Stimulated activated CD4-positive, alpha-beta T cell treated with anti-CD3 and anti-CD28 coated beads, Interleukin-12 subunit alpha, Interleukin-12 subunit beta, amount 100 ng/mL, for 4 hours (primary cell): ENCODE measurements at places on chromosomes 5 and 9.

- DNase-seq = peak; percentile 25
These were observed 942 bp downstream of the PHF2 start for GRCh38 chr9:93577078-93577974.

GRCh38 chr9:113543982-113544303 is 80.4 kb downstream of the RGS3 start:
- DNase-seq = no peak

GRCh38 chr5:111278858-111279504 is 54.8 kb downstream of the CAMK4 start:
- peak; percentile 89 for DNase-seq

DNA sequence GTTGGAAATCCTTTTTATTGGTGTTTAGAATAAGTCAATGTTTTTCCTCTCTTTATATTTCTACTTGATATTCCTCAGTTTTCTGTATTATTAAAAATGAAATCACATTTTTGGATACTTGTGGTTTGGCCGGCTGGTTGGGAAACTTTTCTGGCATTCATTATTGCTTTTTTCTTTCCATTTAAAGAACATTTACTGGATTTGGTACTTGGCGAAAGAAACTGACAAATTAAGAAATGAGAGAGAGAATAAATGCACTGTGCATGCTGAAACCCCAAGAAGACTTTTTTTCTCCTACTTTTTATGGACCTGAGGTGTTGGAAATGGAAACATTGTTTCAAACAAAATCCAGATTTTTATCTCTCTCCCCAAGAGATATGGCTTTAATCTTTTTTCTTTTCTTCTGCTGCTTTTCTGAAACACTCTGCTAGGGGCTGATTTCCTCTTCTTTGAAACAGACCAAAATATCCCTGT is 128.4 kb downstream of the SNX18 start:
- no peak for DNase-seq

- DNase-seq = no peak
These were observed 129.4 kb downstream of the OLFM1 start for GRCh38 chr9:135216791-135217441.

DNA sequence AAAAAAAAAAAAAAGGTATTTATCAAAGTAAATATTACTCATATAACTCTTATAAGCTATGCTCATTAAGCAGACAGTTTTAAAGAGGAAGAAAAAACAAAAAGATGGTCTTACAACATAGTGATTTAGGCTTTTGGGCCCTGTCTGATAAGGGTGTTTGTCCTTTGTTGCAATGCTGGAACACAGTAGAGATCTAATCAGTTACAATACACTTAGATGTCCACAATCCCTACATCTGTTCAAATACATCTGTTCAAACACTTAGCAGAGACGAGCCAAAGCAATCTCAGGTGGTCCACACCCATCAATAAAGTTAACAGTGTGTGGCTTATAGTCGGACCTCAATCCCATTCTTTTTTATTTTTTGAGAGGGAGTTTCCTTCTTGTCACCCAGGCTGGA is 11.0 kb downstream of the PRXL2C start:
- DNase-seq = no peak

GRCh38 chr5:138783976-138784375 is 30.8 kb downstream of the CTNNA1 start:
- no peak for DNase-seq

DNA sequence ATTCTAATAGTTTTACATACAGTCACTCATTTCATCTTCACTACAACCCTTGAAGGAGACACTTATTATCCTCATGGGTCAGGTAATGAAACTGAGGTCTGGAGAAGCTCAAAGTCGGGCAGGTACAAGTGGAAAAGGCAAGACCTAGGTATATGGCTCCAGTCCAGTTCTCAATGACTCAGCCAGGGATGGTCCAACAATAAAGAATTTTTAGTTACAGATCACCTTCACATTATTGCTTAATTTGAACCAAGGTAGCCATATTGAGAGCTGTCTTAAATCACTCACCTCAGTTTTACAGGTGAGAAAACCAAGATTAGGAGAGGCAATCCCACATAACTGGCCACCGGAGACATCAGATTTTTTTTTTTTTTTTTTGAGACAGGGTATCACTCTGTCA is 55.4 kb downstream of the PTPN3 start:
- no peak for DNase-seq

- no peak for DNase-seq
These were observed 39.7 kb upstream of the PPP1R26 start for GRCh38 chr9:135439916-135440315.

DNA sequence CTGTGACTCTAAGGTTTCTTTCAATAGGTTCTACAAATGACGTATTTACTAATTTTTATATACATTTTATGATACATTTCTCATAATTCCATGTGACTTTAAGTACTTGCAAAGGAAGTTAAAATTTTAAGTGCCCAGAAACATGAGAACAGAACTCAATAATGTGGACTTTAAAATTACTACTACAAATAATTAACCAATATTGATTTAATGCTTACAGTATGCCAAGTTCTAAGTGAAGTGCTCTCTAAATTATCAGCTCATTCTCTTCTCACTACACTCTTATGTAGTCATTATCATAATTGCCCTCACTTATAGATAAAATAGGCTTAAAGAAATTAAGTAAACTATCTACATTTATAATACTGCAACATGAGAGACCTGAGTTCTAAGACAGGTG is 1690.7 kb upstream of the CDH9 start:
- DNase-seq = no peak

DNA sequence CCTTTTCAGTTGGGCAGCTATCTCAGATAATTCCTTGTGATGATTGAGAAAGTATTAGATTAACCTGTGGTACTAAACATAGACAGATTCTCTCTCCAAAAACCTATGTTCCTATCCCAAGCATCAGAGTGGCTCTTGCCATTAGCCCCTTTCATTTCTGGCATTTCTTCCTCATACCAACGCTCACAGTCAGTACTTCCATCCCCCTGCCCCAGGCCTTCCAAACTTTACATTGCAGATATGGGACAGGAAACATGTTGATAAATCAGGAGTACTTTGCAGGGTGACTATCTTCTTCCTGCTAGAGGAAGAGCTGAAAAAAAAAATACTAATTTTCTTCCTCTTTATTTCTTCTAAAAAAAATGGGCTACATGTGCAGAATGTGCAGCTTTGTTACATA is 442.6 kb upstream of the RGMB start:
- DNase-seq = no peak

- DNase-seq = no peak
These were observed 16.2 kb downstream of the PRKAA1 start for GRCh38 chr5:40781843-40782409.

DNA sequence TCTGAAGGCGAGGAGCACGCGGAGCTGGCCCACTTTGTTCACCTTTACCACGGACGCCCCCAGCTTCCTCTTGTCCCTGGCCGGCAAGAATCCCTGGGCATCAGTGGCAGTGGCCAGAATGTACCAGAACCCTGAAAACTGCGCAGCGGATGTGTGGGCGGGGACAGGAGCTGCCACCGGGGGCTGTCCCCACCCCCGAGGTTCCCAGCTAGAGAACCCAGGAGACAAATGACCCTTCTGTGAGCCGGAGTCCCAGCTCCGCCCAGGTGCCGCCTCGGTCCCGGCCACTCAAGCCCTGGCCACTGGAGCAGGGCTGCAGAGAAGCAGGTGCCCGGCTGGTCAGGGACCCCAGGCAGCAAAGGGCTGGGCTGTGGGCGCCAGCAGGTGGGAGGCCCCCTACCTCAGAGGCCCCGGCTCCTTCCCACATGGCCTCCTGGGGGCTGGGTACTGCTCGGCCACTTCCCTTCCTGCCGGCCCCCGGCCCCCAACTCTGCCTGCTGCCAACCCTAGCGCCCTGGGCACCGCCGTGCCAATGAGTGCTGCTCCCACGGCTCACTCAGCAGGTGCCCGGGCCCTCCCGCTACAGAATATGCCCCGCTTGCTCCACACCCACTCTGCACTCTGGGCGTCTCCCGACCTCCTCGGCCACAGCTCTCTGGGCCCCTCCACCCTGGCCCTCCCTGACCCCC is 713 bp downstream of the LCN10 start:
- no peak for DNase-seq

- no peak for DNase-seq
These were observed 210.1 kb upstream of the TRIM32 start for GRCh38 chr9:116476935-116477381.

GRCh38 chr9:79395755-79396154 is 176.0 kb upstream of the TLE4 start:
- DNase-seq = no peak

DNA sequence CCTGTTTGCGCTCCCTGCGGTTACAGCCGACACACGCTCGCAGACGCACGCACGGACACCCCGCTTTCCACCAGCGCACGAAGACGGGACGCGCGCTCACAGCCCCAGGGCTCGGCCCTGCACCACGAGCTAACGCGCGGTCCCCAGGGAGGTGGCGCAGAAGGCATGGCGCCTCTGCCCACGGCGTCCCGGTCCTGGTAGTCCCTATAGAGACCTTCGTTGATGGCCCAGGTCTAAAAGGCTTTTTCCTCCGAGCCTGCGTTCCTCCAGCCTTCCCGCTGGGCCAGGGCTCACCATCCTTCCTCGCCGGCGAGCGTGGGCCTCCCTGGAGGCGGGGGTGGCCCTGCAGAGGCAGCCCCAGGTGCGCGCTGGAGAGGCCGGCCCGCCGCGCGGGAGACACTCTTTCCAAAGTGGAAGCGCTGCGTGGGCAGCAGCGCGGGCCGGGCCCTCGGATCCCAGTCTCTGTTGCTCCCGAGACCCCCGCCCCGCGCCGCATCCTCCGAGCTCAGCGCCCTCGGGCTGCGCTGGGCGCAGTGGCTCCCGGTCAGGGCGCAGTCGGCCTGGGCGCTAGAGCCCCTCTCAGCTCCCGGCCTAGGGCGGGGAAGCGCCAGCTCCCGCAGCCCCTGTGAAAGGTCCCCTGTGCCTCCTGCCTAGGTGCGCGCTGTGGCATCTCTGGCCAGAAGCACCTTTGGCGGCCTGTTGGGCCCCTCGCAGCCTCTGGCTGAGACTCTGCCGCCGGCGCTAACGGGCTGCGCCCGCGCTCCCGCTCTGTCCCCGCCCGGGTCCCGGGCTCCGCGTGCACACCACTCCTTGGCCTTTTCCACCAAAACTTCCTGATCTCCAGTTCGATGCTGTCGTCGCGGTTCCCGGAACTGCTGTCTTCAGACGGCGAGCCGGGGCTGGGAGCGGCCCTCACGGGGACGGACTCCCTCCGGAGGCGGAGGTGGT is 31.9 kb upstream of the FANCC start:
- no peak for DNase-seq

- no peak for DNase-seq
These were observed 153.6 kb downstream of the SNX18 start for GRCh38 chr5:54671111-54671531.

DNA sequence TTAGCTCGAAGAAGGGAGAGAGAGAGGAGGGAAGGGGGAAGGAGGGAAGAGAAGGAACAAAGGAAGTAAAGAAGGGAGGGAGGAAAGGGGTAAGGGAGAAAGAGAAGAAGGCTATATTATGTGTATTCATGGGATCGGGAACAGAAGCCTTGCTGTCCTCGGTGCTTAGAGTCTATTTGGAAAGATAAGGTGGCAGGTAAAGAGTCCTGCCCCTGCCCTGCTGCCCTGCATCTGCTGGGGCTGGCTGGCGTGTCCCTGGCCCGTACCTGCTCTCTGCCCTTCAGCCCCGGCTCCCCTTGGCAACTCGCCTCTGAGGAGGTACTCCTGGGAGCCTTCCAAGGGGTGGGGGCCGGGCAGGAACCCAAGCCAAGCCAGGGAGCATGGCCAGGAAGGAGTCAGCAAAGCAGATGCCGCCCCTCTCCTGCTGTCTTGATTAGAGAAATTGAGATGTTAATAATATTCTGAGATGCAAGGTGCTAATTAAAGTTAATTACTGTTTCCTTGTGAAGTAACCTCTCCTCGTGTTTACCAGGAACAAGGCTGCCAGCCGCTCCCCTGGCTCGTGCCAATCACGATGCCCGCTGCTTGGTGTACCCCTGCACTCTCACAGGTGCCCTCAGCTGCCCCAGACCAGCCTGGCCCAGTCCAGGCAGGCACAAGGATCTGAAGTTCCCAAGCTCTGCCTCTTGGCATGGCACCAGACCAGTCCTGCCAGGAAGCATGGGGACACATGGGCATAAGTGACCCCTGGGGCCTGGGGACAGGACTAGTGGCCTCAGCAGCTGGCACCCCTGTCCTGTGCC is 36.6 kb downstream of the PCDH1 start:
- no peak for DNase-seq

DNA sequence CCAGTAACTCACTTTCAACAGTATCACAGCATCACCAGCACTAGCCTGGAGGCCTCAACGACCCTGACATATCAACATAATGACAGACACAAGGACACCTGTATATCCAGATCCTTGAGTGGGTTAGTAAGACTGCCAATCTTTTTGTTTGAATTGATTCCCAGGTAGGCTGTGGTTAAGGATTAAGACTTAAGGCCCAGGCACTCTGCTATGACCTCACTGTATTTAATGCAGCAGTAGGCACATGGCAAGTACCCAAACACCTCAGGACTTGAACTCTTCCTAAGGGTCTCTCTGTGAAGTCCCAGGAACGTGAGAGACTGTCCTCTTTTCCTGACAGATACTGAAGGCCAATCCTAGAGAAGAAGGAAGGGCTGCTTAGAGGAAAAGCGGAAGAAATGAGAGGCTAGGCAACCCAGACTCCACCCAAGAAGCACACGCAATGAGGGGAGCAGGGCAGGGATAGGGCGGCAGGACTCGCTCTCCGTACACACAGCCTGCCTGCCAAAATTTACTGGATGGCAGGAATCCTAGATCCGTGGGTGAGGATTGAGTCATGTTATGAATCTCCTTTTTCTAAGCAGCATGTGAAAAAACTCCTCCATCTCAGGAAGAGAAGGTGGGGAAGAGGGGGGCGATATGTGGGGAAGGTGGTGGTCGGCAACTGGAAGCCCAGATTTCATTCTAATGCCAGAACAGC is 93.4 kb downstream of the SIL1 start:
- DNase-seq = no peak

- no peak for DNase-seq
These were observed 27.7 kb upstream of the QSOX2 start for GRCh38 chr9:136273244-136273865.

- no peak for DNase-seq
These were observed 5.6 kb downstream of the FRRS1L start for GRCh38 chr9:109161471-109161870.

DNA sequence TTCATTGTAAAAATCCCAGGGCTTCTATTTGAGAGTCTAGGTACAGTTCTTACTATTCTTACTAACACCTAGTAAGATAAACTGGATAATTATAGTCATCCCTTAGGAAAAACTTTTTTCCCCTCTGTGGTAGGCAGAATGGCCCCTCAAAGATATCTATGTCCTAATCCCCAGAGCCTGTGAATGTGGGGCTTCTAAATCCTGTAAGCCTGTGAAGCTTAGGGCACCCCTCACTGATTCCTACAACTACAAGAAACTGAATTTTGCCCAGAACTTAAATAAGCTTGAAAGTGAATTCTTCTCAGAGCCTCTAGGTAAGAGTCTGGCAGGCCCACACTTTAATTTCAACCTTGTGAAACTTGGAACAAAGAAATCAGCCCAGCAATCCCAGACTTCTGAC is 130.1 kb upstream of the ACOT12 start:
- no peak for DNase-seq

- DNase-seq = no peak
These were observed 28.0 kb upstream of the NFIL3 start for GRCh38 chr9:91451431-91452270.

DNA sequence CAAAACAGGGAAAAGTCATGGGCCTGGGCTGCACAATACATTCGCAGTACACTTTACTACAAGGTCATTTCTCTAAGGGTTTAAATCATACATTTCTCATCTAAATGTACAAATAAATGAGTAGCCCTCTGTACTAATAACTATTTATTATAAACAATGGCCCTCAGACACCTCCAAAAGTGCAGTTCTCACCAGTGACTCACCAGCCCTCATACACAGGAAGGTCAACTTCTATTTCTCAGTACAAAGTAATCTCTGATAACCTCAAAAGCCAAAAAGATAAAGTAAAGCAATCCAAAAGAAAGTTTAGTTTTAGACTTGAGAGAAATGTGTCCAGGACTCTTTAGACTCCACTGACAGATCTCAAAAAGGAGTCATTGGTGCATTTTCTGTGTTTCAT is 1258.1 kb upstream of the CDH6 start:
- DNase-seq = no peak
